ENCODE measurements at places on chromosomes 4 and X.

DNA sequence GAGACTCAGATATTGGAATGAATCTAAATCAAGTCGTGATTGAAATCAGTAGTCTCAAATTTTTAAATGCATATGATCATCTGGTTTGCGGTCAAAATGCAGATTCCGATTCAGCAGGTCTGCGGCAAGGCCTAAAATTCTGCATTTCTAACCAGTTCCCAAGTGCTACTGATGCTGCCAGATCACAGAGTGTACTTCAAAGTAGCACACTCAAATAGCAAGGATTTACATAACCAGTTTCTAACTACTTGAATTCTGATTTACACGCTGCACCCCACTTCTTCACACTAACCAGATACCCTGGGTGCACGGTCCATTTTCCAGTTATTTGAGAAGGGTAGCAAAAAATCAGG lies 752 bp downstream of the MBTPS2 start:
- DNase-seq, result peak; percentile 27

- no peak for DNase-seq
Measured at GRCh38 chrX:34884817-34885216, 57.8 kb upstream of the FAM47B start.

- DNase-seq, result no peak
Measured at GRCh38 chrX:71930298-71930697, 19.7 kb downstream of the NHSL2 start.

DNA sequence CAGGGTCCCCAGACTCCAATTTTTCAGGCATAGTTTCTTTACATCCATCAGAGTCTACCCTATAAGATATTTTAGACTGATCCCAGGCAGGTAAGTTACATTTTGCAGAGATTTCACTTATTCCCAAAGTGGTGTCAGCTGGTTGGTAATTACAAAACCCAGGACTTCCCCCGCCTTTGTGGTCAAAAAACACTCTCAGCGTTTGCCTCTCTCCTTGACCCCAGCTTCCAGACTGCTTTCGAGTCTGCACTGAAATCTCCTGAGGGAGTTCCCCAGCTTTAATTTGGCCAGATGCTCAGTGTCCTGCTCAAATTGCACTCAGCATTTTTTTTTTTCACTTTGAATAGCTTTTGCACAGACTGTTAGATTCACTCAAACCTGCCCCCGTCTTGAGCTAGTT lies 11.2 kb upstream of the AMOT start:
- DNase-seq, result no peak

DNA sequence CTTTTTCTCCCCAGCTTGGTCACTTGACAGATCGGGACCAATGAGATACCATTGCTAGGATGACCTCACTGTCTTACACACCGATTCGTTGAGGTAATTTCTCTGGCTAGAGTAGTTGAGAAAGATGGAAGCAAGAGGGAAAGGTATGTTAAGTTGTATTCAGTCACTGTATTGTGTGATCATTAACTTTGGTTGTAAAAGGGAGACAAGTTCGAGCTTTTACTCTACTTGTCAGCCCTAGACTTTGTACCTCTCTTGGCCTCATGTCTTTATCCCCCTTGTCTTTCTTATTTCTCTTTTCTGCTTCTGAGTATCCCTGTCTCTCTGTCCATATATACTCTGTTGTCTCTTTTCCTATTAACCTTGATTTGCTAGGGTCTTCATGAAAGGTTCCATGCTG lies 15.5 kb downstream of the FMR1 start:
- no peak for DNase-seq

GRCh38 chrX:104913348-104913747 lies 307.1 kb downstream of the TEX13A start:
- no peak for DNase-seq

DNA sequence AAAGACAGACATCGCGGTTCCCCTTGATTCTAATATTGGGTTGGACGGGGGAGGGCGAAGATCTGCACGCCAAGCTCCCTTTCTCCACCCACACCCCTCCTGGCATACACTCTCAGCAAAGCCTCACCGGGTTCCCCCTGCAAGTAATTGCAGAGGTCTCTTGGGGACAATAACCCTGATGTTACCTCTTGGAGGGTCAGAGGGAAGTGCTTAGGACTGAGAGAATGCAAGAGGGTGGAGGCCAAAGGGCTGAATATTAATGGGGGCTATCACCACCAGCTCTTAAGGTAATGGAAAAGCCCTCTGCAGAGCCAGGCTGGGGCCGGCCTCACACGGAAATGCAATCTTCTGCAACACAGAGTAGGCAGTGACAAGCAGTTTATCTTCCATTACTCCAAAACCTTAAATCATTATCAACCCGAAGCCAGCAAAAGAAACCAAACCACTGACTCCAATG lies 344.1 kb upstream of the GATB start:
- DNase-seq, result no peak

DNA sequence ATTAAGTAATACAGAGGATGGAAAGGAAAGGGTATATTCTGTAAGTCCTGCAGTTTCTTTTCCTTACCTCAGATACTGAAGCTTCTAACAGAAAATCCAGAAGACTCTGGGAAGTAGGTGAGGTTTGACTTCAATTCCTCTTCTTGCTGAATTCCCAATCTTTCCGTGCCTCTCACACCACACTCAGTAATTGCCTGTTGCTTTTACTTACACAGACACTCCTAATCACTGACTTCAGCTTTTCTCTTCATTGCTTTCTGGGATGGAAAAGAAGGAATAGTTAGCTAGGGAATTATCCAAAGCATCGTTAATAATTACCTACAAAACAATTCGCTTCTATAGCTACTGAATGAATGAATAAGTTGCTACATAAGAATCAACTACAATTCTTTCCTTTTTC lies 163.6 kb downstream of the FBXO8 start:
- DNase-seq, result peak; percentile 6

GRCh38 chr4:137393044-137393443 lies 139.2 kb downstream of the PCDH18 start:
- DNase-seq, result no peak

GRCh38 chr4:8114456-8115202 lies 44.0 kb downstream of the ABLIM2 start:
- peak; percentile 41 for DNase-seq

DNA sequence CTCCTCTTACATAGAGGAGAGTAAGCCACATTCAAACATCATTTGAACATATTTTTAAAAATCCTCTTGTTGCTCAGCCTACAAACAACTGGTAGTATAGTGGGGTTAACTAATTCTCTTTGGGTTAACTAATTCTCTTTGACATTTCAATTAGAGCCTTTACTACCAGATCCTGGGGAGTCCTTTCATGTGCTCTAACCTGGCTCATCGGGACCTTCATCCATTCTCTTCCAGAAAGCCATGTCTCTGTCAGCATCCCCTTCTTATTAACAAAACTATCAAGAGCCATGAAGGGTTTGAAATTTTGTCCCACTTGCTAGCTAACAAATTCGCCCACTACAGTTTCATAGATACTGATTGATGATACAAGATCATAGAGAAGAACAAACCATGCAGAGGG lies 349.8 kb upstream of the PABPC4L start:
- DNase-seq, result no peak

GRCh38 chrX:723781-724180 lies 93.2 kb downstream of the SHOX start:
- DNase-seq, result no peak

DNA sequence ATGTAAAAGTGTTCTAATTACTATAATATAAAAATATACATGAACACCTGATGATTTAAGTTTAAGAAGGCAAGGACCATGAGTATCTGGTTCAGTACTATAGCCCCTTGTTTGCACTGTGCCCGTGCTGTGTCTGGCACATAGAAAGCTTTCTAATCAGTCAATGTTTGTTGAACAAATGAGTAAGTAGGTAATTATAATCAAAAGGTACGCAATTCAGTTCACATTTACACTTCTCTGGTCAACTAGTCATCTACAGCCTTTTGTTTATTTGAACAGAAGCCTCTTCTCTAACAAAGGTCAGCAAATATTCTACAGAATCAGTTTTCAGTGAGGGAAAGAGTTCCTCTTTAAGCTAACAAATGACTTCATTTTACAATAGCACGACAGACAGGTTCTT lies 523.3 kb downstream of the SMARCA1 start:
- DNase-seq, result no peak

GRCh38 chr4:25449270-25449669 lies 72.2 kb downstream of the ANAPC4 start:
- no peak for DNase-seq

DNA sequence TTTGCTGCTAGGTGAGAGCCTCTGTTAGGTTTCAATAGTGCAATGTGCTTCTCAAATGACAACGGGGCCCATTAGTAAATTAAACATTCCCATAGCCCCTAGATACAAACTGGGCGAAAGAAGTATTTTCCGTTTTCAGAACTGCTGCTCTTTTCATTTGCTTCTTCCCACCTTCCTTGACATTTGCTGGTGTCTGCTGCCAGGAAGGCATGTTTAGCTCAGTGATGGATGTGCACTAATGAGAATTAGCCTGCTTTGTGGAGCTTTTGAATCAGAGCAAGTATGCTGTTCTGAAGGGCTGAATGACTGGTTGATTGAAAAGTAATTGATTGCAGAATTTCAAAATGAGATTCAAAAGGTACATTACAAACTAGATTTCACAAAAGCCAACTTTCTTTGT lies 57.0 kb downstream of the SHROOM3 start:
- DNase-seq, result no peak

- no peak for DNase-seq
Measured at GRCh38 chr4:156195914-156196313, 242.2 kb upstream of the CTSO start.

All from G401 (cell line).